ENCODE measurements at places on chromosomes 1 and 21.

- DNase-seq: no peak
Observed at GRCh38 chr21:38903690-38904139, 98.0 kb downstream of the ETS2 start.

GRCh38 chr1:68173283-68173935 is 58.9 kb downstream of the WLS start:
- no peak for DNase-seq

DNA sequence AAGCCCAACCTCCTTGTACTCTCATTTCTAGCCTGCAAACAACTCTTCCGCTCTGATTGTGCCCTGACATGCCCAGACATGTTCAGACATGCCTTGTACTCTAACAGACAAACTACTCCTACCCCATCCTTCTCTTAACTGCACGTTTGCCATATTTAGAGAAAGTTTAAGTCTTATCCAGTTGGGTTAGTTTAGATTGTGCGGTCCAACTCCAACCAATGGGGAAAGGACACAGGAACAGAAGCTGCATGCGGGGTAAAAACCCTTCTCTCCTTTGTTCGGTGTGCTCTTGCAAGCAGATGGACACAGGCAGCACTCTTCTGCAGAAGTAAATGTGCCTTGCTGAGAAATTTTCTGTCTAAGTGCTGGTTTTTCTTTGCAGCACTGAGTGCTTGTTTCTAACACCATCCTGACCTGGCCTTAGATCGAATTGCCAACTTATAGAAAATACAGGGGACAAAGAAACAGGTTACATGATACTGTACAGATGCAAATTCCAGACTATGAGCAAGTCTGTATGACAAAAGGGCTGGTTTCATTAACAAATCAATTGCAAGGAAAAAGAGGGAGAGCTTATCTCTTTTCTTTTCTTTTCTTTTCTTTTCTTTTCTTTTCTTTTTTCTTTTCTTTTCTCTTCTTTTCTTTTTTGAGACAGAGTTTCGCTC is 35.8 kb upstream of the IFNGR2 start:
- no peak for DNase-seq

DNA sequence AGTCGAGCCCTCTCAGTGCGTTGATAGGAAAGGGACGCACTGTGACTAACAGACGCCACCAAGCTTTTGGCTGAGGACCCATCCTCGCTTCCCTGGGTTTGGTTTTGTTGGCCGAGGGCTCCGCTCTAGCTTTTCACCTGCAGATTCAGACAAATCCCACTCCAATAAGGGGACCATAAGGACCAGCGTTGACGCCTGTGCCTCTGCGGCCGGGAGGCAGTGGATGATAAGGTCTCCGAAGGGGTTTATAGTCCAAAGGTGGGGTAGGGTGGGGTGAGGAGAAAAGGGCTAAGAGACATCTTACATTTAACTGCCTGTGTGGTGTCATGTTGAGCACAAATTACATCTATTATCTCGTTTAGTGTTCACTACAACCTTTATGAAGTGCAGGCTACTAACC is 760 bp downstream of the PEX14 start:
- DNase-seq: no peak

DNA sequence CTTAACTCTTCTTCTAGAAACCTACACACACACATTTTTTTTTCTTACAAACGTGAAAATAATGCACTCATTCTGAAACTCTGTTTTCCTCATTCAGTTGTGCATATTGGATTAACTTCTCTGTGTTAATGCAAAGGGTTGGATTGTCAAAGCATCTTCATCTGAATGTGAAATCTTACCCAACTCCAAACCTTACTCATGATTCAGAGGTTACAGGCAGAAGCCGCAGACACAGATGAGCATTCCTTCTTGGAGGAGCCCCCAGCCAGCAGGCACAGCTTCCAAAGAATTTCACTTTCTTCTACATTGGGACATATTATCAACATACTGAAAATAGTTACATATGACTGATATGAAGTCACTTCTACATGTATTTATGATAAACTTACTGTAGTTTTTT is 15.7 kb downstream of the PATJ start:
- no peak for DNase-seq

GRCh38 chr1:174968750-174969244 is 30.9 kb upstream of the CACYBP start:
- no peak for DNase-seq

GRCh38 chr1:3345792-3346191 is 108.7 kb upstream of the ARHGEF16 start:
- DNase-seq: no peak

DNA sequence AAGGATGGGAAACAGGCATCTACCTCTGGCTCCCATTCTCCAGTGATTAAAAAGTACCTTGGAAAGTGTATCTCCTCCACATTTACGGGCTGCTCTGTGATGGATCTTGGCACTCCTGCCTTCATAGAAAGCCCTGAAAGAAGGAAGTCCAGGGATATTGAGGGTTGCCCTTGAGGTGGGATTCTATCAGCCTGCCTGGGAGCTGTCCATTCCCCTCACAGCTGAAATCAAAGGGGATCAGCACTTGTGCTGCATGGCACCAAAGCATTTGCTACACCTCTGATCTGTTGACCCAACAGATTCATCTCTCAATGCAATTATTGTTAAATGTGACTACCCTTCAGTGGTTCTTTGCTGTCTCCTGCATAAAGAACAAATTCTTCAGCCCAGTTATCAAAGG is 442.0 kb upstream of the RUNX1 start:
- no peak for DNase-seq

GRCh38 chr1:226660410-226661182 is 78.5 kb downstream of the ITPKB start:
- no peak for DNase-seq

- no peak for DNase-seq
Observed at GRCh38 chr1:239816081-239816782, 275.5 kb upstream of the FMN2 start.

GRCh38 chr1:227941509-227942020 is 6.2 kb downstream of the WNT9A start:
- DNase-seq: no peak

DNA sequence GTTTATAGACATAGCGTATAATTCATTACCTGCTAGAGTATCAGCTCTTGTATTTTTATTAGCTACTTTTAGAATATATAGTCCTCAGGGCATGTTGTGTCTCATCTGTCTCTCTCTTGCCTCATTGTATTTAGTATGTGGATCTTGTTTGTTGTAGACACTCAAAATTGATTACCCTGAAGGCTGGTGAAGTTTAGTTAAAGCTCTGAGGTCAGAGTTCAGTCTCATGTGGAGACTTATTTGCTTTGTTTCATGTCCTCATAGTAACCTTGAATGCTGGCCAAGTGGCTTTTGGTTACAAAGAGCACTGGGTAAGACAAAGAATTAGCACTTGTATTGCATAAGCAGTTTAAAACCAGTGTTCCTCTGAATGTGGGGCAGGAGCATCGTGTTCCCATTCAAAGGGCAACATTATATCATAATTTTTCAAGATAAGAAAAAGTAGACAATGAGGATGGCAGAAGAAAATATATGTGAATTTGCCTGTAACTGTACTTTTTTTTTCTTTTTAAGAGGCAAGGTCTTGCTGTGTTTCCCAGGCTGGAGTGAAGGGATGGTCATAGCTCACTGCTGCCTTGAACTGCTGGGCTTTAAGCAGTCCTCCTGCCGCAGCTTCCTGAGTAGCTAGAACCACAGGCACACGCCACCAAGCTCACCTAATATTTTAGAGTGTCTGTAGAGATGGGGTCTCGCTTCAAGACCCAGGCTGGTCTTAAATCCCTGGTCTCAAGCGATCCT is 17.4 kb downstream of the CNST start:
- peak; percentile 49 for DNase-seq

DNA sequence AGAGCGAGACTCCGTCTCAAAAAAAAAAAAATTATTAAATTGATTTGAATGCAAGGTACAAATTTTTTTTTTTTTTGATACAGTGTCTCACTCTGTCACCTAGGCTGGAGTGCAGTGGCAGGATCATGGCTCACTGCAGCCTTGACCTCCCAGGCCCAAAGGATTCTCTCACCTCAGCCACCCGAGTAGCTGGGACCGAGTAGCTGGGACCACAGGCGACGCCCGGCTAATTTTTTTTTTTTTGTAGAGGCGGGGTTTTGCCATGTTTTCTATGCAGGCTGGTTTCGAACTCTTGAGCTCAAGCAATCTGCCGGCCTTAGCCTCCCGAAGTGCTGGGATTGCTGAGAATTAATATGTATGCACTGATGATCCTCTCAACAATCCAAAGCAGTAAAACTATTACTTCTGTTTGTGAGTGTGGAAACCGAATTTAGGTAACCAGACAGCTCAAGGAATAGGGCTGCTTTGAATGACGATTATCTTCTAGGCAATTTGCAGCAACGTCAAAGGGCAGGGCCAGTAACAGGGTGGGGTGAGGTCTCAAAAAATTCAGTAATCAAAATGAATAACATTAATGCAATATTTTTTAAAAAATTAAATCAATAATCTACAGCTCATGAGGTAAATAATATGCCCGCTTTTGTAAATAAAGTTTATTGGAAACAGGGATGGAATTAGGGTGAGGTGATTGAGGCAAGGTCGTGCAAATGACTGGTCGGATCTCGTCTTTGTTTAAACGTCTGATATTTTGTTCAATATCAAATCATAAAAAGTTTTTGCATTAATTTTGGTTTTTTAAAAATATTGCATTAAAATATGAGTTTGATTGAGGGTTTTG is 1.2 kb downstream of the CLSPN start:
- DNase-seq: no peak

- no peak for DNase-seq
Observed at GRCh38 chr1:201022493-201022819, 1.1 kb downstream of the KIF21B start.

- DNase-seq: peak; percentile 68
Observed at GRCh38 chr21:31255896-31256295, 88.2 kb downstream of the TIAM1 start.

DNA sequence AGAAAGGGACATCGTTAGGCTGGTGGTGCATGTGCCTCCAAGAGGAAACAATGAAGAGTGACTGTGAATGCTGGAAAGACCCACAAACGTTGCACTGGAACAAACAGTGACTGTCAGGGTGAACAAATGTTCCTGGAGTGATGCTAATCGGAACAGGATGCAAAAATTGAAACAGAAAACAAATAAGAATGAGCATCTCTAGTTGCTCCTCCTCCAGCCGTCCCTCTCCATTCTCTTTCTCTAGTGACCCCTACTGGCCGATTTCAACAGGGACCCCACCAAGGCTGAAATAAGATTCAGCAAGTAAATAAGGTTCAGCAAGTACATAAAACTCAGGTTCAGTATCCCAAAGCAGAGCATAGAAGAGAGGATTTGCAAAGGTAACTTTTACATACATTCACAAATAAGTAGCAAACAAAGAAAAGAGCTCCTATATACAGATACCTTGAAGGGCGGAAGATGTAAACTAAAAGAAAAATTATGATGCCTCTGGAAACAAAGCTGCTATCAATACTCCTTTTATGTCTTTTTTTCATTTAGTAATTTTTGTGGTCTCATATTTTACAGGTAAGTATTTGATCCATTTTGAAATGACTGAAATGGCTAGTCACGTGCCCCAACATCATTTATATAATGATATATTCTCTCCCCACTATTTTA is 836.1 kb upstream of the ADAMTS5 start:
- no peak for DNase-seq

DNA sequence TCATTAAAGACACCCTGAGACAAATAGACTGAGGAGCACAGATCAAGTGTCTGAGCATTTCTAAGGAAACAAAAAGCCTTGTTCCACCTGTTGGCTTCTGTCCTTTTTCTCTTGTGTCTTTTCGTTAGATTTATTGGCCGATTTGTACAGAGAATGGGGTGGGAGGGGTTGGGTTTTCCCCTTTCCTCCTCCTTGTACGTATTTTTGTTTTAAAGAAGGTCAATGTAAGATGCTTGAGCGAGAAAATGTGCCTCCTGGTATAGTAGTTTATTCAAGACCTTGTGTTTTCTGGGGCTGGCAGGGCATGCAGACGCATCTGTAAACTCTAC is 1.2 kb downstream of the BCL9 start:
- no peak for DNase-seq

DNA sequence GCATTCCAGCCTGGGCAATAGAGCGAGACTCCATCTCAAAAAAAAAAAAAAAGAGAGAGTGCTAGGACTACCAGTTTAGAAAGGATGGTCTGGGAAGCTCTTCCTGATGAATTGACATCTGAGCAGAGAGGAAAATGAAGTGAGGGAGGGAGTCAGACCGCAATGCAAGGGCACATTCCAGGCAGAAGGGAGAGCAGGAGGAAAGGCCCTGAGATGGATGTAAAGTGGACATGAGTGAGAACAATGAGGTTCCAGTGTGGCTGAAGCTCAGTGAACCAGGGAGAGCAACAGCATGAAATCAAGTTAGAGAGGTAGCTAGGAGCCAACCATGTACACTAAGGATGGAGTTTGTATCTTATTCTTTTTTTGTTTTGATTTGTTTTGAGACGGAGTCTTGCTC is 55.9 kb upstream of the SPOCD1 start:
- DNase-seq: no peak

GRCh38 chr1:211548321-211549091 is 30.5 kb downstream of the SLC30A1 start:
- DNase-seq: no peak

DNA sequence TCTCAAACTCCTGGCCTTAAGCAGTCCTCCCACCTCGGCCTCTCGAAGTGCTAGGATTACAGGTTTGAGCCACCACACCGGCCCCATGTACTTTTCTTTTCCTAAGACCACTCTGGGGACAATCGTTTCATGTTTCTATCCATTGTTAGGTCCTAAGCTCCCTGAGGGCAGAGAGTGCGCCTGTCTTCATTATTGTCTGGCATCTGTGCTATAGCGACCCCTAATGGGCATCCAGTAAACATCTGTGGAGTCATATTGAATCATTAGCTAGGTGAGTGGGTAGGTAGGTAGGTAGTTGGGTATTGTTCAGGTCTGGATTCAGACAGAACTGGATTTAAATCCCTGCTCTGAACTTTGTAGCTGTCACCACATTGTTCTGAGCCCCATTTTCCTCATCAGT is 66.1 kb downstream of the TMEM53 start:
- DNase-seq: no peak

- DNase-seq: no peak
Observed at GRCh38 chr21:36478207-36478701, 1.7 kb downstream of the CLDN14 start.

DNA sequence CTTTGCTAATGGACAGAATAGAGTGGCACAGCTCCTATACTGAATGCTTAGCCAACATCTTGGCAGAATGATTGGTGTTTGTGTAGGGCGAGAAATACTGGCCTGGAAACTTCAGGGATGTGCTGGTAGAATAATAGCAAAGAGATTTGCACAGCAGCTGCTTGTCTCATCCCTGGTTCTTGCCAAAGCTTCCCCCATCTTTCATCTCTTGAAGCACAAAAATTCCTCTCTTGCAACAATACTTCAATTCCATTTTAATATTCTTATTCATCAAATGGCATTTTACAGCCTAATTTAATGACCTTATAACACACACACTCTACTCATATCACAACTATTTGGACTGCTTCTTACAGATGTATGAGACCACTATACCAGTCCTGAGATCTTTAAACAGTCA is 37.7 kb downstream of the LHX8 start:
- DNase-seq: no peak

GRCh38 chr1:72892461-72892860 is 610.1 kb upstream of the NEGR1 start:
- no peak for DNase-seq

All from DMS79 (cell line).